CD4-positive, alpha-beta T cell (primary cell): ENCODE measurements at places on chromosomes 1 and 21.

- DNase-seq, result no peak
Measured at GRCh38 chr1:78716186-78716585, 66.6 kb downstream of the IFI44 start.

GRCh38 chr1:178688244-178688643 lies 36.8 kb upstream of the RALGPS2 start:
- DNase-seq, result no peak

GRCh38 chr1:101190441-101190840 lies 46.4 kb upstream of the S1PR1 start:
- DNase-seq, result no peak

GRCh38 chr1:8540261-8540941 lies 222.5 kb downstream of the SLC45A1 start:
- no peak for DNase-seq

- DNase-seq, result no peak
Measured at GRCh38 chr1:212518188-212519054, 85.7 kb downstream of the NENF start.

GRCh38 chr1:234599617-234600417 lies 10.2 kb downstream of the IRF2BP2 start:
- DNase-seq, result peak; percentile 94

GRCh38 chr1:220711056-220711809 lies 21.1 kb downstream of the C1orf115 start:
- no peak for DNase-seq

DNA sequence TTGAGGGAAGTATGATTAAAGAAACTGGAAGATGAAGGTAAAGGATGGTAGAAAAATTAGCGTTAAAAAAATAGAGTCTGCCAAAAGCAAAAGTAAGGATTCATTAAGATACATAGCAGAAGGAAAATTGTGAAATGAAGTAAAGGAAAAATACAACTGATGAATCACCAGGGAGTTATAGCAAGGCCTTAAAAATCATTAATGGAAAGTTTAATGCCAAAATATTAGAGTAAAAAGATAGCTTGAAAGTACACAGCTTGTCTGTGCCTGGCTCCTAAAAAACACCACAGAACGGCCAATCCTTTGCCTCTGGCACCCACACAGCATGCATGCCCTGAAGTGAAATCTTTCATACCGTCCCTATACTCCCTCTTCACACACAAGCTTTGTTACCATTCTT lies 66.9 kb upstream of the APOBEC4 start:
- DNase-seq, result no peak

- DNase-seq, result no peak
Measured at GRCh38 chr1:11585389-11585788, 68.8 kb downstream of the FBXO2 start.

- DNase-seq, result peak; percentile 31
Measured at GRCh38 chr1:206557636-206558473, 50.5 kb downstream of the RASSF5 start.

- DNase-seq, result no peak
Measured at GRCh38 chr1:156074661-156075060, 7.6 kb downstream of the MEX3A start.

GRCh38 chr21:46111857-46112724 lies 14.2 kb downstream of the COL6A2 start:
- DNase-seq, result no peak

DNA sequence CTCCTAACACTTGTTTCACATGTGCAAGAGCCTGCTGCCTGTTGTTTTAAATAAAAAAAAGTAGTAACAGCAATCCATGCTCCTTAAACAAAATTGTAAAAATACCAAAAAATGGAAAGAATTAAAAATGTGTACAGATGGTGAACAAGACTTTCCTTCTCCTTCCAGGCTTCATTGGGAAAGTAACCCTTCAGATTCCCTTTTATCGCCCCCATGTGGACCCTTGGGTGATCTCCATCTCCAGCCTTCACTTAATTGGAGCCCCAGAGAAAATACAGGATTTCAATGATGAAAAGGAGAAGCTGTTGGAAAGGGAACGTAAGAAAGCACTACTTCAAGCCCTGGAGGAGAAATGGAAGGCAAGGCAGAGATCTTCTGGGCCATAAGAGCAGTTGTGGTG lies 14.2 kb downstream of the VPS13D start:
- DNase-seq, result no peak

GRCh38 chr1:21027805-21028204 lies 148.9 kb downstream of the EIF4G3 start:
- DNase-seq, result no peak

GRCh38 chr21:36470294-36470693 lies 9.6 kb downstream of the CLDN14 start:
- no peak for DNase-seq

- DNase-seq, result peak; percentile 80
Measured at GRCh38 chr1:9292361-9293240, at the start of gene SPSB1. Gene SPSB1 (plus strand): TSS chr1:9292894. CDS start chr1:9355892, 62,998 bp downstream.

GRCh38 chr1:164308101-164308500 lies 250.9 kb upstream of the PBX1 start:
- no peak for DNase-seq

DNA sequence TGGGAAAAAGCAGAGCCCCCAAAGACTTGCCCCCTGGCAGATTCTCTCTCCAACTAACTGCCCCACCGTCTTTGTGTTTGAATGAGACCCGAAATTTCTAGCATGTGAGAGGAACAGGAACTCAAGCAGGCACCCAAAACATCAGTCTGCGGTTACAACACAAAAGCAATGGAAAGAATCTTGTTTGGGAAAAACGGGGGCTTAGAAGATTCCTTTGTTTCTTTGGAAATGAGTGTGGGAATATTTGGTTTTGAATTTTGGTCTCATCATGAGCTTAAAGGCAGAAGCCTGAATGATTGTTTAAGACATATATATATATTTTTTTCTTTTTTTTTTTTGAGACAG lies 188.9 kb upstream of the TMEM51 start:
- no peak for DNase-seq

GRCh38 chr21:42837421-42838211 lies 41.7 kb downstream of the WDR4 start:
- DNase-seq, result no peak

- no peak for DNase-seq
Measured at GRCh38 chr1:201487742-201488141, 18.8 kb upstream of the PHLDA3 start.

- DNase-seq, result no peak
Measured at GRCh38 chr21:32015461-32016139, 142.8 kb downstream of the HUNK start.

DNA sequence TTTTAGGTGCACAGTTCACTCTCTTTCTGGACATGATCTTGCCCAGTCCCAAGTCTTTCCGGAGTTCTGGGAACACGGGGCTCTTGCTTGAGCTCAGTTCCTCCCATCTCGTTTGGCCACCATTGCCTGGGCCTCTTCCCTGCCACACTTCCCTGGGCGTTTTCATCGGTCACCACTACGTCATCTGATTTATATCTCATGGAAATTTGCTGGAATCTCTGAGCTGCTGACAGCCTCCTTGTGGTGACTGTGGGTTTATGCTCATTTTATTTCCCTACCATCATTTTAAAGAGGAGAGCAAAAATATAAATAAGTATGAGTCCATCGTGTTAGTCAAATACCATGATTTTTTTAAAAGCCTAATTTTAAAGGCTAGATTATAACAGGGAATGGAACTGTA lies 449.1 kb upstream of the KAZN start:
- DNase-seq, result no peak

DNA sequence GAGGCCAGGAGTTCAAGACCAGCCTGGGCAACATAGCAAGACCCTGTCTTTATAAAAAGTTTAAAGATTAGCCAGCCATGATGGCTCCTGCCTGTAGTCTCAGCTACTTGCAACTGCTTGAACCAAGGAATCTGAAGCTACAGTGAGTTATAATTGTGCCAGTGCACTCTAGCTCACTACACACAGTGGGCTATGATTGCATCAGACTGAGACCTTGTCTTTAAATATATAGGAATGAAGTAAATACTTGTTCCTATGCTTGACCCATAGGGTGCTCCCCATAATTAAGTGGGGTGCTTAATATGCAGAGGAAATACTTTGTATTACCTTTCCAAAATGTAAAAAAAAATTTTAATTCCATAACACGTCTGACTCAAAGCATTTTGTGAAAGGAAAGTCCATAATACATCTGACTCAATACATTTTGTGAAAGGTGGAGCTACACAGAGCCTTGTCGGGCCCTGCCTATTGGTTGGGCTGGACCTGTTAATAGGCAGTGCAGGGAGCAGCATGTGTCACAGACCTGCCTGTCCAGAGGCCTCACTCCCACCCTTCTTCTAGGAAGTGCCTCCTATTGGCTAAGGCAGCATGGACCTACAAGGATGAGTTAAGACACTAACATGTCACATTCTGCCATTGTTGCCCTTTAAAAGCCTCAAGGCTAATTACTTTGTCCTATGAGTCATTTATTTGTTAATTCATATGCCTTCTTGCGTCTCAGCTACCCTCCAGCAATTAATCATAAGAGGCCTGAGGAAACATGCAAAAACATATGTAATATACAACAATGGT lies 33.6 kb downstream of the CD58 start:
- no peak for DNase-seq

DNA sequence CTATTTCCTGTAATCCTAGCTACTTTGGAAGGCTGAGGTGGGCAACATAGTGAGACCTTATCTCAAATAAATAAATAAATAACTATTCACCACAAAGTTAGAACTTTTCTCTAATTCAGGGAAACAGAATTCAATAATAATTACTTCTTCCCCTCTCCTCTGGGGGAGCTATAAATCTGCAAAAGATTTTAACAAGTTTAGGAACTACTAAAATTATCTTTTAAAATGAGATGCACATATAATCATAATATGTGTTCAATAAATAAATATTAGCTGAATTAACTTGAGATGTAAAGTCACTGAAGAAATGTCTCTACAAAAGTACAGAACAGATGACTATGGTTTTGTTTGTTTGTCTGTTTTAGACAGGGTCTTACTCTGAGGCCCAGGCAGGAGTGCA lies 14.1 kb downstream of the WDR47 start:
- DNase-seq, result no peak

GRCh38 chr1:201408176-201408833 lies 9.2 kb upstream of the LAD1 start:
- DNase-seq, result peak; percentile 76

GRCh38 chr1:12451560-12451900 lies 166.5 kb downstream of the DHRS3 start:
- no peak for DNase-seq

GRCh38 chr1:16324456-16324890 lies 27.8 kb downstream of the FBXO42 start:
- DNase-seq, result no peak

- DNase-seq, result no peak
Measured at GRCh38 chr1:51833700-51834099, 44.8 kb downstream of the NRDC start.

DNA sequence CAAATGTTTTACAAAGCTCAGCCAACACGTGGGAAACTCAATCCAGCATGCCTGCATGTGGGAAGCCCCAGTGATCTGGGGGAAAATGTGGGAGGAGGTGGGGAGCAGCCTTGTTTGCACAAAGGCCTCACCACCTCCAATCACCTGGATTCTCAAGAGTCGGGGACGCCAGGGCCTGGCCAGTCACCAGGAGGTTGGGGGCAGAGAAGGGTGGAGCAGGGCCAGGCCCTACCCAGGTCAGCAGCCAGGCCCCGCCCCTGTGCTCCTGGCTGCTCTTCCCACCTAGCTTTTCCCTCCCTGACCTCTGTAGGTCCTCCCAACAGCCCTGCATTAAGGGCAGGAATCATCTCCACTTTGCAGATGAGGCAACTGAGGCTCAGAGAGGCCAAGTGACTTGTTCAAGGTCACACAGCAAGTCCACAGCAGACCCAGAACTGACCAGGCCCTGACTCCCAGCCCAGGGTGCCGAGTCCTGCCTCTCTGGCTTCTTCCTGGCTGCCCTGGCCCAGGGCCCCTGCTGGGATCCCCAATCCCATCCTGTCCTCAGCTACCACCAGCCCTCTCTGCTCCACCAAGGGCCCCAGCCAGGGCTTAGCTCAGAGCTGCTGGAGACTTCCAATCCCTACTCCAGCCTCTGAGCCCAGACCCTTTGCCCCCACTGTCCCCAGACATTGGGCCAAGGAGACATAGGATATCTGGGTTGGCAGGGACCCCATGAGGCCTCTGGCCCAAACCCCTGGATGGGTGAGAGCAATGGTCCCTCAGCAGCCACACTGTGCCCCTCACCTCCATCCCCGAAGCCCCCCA lies 508.6 kb downstream of the PTPRU start:
- DNase-seq, result no peak

- no peak for DNase-seq
Measured at GRCh38 chr1:207883660-207884250, 27.2 kb downstream of the CD34 start.

GRCh38 chr1:54973205-54973921 lies 7.1 kb upstream of the TMEM61 start:
- DNase-seq, result no peak

DNA sequence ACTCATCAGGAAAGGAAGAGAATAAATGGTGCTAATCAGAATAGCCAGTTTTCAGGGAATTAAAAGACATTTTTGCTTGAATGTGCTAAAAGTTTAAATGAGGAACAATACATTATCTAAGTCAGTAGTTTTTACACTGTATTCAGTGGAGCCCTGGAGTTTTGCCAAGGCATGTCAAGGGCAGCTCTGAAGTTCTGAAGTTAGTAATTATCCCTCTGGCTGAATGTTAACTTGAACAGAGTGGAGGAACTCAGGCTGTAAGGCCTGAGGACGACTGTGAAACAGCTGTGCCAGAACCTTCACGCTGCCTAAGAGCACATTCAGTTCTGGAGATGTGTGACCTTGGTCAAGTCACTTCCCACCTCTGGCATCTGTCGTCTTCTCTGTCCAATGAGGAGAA lies 68.1 kb downstream of the EDEM3 start:
- DNase-seq, result no peak

GRCh38 chr1:92376345-92376744 lies 77.5 kb downstream of the RPAP2 start:
- DNase-seq, result no peak

DNA sequence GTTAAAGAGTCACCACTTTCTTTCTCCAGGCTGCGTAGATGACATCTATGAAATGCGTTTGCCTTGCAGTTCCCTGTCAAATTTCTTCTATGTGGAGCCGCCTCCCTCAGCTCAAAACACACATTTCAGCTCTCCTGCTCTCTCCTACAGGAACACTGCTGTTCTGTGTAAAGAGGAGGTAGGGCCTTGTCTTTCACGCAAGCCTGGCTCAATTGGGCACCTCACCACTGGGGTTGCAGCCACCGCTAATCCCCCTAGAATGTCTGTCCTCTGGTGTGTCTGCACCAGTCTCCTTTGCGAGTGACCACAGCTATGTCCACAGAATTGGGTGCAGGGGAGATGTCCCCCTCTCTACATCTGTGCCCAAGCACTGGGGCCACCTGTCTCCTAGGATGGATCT lies 31.8 kb upstream of the CFHR4 start:
- DNase-seq, result no peak

GRCh38 chr1:232923739-232924386 lies 26.5 kb upstream of the NTPCR start:
- peak; percentile 12 for DNase-seq

- DNase-seq, result peak; percentile 88
Measured at GRCh38 chr1:35577071-35577998, 4.2 kb downstream of the TFAP2E start.

GRCh38 chr1:219467524-219467923 lies 145.4 kb downstream of the ZC3H11B start:
- DNase-seq, result no peak

GRCh38 chr1:182259229-182259872 lies 132.2 kb downstream of the GLUL start:
- DNase-seq, result peak; percentile 72
